ENCODE measurements at places on chromosomes 2 and 18.

DNA sequence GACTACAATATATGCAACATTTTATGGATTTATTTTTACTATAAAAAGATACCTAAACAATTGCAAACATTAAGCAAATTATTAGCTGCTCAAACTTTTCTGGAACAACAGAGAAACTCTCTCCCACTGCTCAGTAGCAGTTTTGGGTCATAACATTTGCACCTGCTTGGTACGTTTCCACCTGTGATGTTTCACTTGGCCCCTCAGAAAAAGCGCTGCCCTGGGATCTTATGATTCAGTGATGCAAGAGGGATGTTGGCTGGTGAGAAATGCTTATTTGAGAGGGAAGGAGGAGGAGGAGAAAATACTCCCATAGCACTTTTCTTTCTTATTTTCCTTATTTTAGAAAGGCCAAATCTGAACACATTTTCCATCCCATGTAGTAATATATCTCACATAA lies 9.2 kb downstream of the IRS1 start:
- no peak for DNase-seq

- DNase-seq: no peak
Measured at GRCh38 chr2:25649786-25650185, 23.6 kb downstream of the DTNB start.

DNA sequence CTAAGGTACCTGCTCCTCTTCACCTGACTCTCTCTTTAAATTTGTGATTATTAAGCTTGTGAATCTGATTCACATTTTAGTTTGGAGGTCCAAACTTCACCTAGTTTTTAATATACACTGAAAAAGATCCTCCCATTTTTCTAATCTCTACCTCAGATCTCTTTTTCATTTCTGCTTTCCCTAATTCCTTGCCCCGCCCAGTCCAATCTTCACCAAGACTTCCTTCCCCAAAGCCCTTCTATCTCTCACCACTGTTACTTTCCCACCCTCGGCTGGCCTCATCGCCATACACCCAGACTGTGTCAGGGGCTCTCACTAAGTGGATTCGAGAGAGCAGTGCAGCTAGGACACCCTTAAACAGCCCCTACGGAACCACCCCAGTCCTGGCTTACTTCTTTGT lies 40.0 kb downstream of the LBH start:
- no peak for DNase-seq

DNA sequence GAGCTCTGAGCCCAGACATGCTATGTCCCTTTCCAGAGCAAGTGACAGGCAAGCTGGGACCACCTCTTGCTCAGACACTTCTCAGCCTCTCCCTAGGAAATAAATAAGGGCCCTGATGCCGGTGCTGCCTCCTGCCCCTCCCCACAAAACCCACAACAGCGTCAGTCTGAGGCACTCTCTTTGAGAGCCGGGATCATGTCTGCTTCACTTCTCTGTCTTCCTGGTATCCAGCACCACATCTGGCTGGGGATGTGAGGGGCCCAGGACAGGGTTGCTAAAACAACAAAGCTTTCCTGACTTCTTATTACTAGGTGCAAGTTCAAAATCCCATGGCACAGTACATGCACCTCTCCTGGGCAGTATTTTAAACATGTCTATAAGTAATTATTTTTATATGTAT lies 103.9 kb upstream of the GLI2 start:
- DNase-seq: no peak

GRCh38 chr2:240519396-240520129 lies 38.2 kb downstream of the ANKMY1 start:
- no peak for DNase-seq

DNA sequence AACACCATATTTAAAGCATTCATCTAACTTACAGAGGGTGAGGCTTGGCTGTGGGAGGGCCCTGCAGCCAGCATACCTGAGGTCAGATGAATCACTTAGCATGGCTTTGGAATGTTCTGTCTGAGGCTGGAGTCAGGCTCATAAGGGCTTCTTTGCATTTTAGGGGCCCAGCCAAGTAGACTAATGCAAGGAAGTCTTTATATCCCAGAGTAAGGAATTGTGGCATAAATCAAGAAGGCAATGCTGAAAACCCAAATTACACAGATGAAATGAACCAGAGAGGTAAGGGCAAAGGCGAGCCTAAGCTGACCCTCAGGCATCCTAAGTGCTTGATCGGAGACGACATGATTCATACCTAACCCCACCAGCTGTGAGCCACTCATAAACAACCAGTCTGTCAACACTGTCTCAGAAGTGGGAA lies 383.6 kb downstream of the DCC start:
- no peak for DNase-seq

DNA sequence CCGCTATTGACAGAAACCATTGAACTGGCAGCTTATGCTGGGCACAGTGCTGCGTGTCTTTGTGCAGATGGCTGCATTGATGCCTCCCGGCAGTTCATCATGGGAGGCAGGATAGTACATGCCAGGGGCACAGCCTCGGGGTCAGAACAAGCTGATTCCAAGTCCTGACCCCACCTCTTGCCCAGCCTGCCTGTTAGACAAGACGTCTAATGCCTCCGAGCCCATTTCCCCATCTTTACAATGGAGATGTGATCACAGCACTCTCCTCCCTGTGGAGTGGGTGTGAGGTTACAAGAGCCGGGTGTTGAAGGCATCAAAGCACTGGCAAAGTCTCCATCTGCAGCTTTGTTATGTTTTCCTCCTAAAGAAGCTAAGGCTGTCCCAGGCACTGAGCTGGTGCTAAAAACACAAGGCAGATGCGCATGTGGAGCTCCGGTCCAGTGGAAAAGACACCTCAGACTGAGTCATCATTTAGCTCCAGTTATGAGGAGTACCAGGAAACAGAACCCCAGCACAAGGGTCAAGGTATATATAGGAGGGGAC lies 125.7 kb upstream of the EPAS1 start:
- peak; percentile 95 for DNase-seq

DNA sequence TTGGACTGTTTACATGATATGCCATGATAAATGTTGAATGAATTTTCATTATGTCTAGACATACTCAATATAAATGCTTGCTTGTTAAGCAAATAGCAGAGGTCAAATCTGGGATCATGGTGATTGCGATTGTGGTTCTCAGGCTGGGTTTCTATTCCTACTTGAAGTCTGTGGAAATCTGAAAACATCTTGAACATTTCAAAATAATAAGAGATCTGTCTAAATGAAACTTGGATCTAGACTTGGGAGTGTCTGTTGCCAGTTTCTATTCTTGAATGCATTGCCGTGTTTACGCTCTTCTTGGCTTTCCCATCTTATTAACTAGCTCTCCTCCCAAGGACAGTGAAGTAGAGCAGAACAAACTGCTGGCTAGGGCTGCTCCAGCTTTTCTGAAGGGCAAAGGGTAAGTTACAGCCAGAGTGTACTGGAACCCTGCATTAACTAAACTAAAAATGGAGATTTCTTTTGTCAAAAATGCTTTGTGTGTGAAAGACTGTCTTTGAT lies 127.7 kb downstream of the DTNA start:
- no peak for DNase-seq

DNA sequence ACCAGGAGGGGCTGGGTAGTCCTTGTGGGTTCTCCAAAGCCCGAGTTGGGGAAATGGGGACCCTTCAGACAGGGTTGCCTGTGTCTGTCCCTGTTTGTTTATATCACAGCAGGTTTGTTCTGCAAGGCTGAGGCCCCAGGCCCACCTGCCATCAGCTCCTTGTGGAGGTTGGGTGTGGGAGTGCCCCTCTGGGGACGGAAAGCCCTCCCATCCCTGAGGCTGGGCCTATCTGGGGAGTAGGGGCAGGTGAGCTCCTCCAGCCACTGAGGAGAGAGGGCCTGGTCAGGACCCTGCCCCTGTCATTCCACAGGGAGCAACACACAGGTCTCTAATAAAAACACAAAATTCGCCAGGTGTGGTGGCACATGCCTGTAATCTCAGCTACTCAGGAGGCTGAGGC lies 23.3 kb upstream of the EFHD1 start:
- DNase-seq: no peak

DNA sequence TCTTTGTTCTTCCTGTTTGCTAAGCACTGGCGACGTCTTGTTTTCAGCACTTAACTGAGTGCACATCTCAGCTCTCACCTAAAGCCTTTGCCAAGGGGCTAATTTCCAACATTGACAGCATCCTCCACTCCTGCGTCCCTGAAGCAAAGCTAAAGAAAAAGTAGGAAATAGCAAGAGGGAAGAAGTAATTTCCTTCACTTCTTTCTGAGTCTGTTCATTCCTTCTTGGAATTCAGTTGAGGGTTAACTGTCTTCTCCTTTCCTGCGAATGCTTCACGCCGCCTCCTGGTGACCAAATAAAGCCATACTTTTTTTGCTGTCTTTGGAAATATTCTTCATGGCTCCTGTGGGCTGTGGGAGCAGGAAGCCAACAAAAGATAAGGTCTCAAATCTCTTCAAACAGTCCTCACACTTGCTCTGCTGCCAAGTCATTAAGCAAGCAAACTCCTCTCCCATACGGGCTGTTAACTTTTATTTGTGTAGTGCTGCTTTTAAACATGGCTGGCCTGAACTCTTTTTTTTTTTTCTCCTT lies 100.9 kb downstream of the DPP10 start:
- DNase-seq: peak; percentile 8

DNA sequence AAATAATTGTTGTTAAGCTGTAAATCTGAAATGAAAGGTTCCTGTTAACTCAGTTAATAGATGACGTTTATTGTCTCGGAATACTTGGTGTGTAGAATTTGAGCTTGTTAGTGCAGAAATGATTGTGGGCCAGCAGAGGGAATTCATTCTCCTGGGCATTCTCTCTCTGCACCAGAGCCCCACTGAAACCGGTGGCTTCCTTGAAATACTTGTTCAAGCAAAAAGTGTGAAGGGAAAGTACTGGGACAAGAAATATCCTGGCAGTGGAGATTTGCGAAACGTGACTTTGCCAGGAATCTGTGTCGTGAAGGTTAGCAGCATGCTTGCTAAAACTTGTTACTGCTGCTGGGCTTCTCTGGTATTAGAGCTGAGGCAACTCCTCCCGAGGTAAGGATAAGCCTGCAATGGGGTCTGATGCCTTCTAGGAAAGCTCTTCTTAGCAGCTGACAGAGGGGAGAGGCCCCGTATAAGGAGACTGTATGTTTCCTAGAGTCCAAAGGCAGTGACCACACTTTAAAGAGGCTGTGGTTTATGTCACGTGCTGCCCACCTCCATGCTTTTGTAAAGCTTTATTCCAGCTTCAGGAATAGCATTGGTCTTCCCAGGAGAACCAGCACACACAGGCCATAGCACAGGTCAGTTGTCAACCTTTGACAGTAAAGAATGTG lies 2.0 kb downstream of the ITGA6 start:
- DNase-seq: no peak

GRCh38 chr18:38115201-38115600 lies 549.6 kb upstream of the CELF4 start:
- DNase-seq: no peak

DNA sequence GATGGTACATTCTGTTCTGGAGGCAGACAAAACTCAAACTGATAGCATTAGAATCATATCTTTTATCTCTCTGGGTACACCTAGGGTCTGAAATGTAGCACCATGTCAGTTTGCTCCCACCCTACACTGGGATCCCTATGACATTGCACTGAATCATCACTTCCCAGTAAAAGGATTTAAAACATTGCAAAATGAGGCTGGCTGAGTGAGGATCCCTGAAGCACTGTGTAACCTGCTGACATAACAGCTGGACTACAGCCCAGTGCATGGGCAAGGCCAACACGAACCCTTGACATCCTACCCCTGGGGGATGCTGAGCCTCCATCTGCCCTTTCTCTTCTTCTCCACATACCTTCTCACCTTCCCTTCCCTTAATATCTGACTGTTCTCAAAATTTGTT lies 253.2 kb downstream of the TTC32 start:
- peak; percentile 88 for DNase-seq

DNA sequence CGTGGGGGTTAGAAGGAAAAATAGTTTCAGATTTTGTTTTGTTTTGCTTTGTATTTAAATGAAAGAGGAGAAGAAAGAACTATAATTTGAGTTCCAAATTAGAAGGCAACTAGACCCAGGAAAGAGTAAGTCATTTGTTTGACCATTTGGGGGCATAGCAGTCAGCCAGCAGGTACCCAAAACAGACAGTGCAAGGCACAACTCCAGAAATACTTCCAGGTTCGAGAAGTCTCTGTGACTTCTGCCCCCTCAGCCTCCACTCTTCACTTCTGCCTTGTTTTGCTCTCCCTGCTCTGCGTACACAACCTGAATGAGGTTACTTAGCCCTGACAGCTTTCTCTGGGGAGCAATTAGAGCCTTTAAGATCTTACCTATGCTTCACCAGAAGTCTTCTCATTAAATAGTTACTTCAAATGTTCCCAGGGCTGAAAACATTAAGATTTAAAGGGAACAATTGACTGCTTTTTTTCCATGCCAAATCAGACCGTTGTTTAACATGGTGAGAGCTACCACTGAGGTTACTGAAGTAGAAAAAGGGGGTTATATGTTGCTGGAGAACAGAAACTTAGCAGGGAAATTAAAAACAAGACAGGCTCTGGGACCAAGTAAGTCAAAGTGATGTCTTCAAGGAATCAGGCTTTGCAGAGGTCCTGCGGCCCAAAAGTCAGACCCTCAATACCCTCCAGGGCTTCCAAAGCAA lies 216.9 kb downstream of the BCL11A start:
- DNase-seq: no peak

GRCh38 chr2:197677483-197677882 lies 2.1 kb upstream of the RFTN2 start:
- DNase-seq: peak; percentile 50

DNA sequence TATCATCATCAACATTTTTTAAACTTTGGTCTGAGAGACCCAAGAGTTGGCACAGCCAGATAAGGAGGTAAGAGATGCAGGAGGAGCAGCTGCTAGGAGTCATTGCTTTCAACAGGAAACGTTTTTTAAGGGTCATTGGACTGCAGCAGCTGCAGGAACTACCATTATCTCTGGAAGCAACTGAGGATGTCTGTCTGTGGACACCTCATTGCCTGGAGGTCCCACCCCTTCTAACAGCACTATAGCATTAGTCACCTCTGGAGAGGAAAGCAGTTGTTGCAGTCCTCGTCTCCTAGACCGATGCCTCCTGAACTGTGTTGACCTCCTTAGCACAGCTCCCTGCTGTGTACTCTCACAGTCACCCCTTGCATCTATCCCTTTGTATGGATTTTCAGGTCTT lies 21.5 kb upstream of the FSHR start:
- no peak for DNase-seq

DNA sequence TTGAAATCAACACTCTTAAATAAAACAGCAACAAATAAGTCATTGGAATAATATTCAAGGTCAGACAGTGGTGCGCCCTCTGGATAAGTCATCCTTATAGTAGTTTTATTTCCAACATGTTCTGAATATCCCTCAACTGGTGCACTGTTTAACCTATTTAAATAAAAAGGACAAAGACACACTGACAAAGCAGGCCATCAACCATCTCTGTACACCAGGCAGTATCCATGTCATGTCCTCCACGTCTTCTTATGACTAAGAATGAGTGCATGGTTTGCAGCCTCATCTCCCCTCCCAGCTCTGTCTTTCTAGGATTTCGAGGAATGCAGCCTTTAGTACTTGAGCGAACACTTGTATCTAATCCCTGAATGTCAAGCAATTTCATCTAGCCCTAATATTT lies 42.4 kb downstream of the ST3GAL5 start:
- DNase-seq: peak; percentile 48

- DNase-seq: no peak
Measured at GRCh38 chr18:6746386-6746960, 17.0 kb downstream of the ARHGAP28 start.
